NCI-H2081 treated with DMSO at 0.1 percent for 48 hours (cell line): ENCODE measurements at places on chromosomes 3 and 15.

- DNase-seq: no peak
Observed at GRCh38 chr3:67521053-67521646, 133.3 kb downstream of the SUCLG2 start.

GRCh38 chr3:49952924-49953323 lies 13.0 kb downstream of the RBM6 start:
- no peak for DNase-seq

- no peak for DNase-seq
Observed at GRCh38 chr3:46261926-46262594, 19.8 kb downstream of the CCR3 start.

DNA sequence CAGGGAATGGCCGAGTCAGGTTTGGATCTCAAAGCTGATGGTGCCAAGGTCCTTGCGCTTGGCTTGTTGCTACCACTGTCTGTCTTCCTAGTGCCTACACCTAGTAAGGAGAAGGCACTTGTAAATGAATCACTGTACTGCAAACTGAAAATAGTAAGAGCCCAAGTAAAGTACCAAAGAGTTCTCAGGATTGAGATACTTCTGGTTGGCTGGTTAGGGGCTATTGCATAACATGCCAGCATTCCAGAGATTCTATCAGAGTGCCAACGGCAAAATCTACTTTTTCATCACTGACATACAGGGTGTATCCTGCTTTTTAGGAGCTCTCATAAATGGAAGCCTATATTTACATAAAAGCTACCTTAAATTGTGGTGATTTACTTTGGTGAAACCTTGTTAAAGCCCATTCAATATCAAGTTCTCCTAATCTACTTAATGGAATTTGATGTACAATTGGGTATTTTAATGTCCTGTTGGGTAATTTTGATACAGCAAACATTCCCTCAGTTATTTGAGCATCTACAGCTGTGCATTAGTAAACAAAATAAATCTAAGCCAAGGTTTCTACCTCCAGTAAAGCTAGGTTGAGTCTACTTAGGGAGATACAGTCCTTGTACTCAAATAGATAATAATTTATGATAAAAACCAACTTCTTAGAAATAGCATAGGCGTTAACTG lies 30.7 kb upstream of the CHD2 start:
- DNase-seq: no peak

DNA sequence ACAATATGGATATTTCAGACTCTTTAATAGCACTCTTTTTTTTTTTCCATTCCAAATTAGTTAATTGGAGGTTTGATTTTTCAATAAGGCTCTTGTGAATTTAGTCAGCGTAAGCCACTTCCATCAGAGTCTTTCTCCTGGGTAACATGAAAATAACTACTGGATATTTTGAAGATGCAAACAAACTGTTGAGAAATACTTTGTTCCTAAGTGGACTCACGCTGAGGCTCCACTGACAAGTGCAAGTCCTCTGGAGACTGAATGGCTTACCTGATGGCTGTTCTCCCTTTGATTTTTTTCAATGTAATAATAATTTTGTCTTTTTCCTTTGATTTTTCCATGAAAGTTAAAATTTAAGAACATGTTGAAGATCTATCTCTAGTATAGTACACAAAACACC lies 26.0 kb upstream of the TM4SF1 start:
- DNase-seq: no peak

GRCh38 chr3:134965865-134966481 lies 170.9 kb downstream of the EPHB1 start:
- DNase-seq: no peak

GRCh38 chr15:40339621-40339945 lies 1.2 kb downstream of the CCDC9B start:
- DNase-seq: no peak

- DNase-seq: no peak
Observed at GRCh38 chr3:71010726-71011455, 572.6 kb downstream of the FOXP1 start.

- no peak for DNase-seq
Observed at GRCh38 chr3:66106788-66107187, 68.1 kb upstream of the MAGI1 start.

GRCh38 chr3:194686414-194686815 lies 732 bp downstream of the FAM43A start:
- no peak for DNase-seq

- peak; percentile 82 for DNase-seq
Observed at GRCh38 chr15:77420610-77421369, at the start of gene HMG20A. Gene HMG20A, plus strand, starts transcription at chr15:77420888. Its CDS starts 37,520 bp downstream, at chr15:77458408.

GRCh38 chr3:191882289-191882688 lies 421.3 kb downstream of the PYDC2 start:
- no peak for DNase-seq

GRCh38 chr3:45180051-45180450 lies 33.9 kb upstream of the CDCP1 start:
- no peak for DNase-seq

- peak; percentile 7 for DNase-seq
Observed at GRCh38 chr3:4030624-4031023, 231.4 kb downstream of the LRRN1 start.

GRCh38 chr3:14633819-14634424 lies 17.6 kb upstream of the CCDC174 start:
- no peak for DNase-seq

DNA sequence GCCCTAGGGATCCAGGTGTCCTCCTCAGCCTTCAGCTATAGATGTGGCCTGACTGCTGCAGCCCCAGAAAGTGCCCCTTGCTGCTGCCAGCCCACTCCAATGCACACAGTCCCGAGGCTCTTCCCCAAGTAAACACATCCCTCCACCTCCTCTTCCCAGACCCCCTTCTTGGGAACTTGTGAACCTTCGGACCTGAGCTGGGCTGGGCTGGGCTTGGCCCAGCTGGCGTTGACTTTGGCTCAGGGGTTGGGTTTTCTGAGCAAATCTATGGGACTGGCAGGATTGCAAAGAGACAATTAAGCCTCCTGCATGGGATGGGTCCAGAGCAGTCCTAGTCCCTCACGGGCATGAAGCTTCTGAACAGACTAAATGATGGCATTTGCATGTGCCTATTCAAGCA lies 14.7 kb downstream of the VIPR1 start:
- DNase-seq: no peak

DNA sequence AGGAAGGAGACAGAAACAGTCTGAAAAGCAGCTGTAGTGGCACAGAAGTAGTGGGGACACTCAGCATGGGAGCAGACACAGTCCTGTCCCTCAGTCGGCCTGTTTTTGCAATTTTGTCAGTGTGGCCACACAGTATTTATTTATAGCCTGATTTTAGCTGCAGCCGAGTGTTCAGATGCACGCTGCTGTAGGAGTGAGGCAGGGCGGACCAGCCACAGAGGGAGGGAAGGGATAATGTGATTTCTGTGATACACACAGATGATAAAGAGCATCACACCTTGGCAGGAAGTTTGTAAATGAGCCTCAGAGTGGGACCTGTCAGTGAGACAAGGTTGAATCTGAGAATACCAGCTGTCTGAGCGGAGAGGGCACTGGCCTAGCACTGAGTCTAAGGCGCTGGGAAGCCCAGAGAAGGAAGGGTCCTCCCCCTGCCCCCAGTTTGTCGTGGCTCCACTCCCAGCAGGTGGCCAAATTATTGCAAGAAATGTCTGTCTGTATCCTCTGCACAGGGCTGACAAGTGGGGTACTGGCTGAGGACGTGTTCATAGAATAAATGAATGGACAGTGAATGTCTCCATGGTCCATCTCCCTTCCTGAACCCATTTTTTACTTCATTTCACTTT lies 3.8 kb downstream of the PSTPIP1 start:
- DNase-seq: no peak

GRCh38 chr15:43127752-43128151 lies 5.6 kb upstream of the TMEM62 start:
- peak; percentile 36 for DNase-seq

DNA sequence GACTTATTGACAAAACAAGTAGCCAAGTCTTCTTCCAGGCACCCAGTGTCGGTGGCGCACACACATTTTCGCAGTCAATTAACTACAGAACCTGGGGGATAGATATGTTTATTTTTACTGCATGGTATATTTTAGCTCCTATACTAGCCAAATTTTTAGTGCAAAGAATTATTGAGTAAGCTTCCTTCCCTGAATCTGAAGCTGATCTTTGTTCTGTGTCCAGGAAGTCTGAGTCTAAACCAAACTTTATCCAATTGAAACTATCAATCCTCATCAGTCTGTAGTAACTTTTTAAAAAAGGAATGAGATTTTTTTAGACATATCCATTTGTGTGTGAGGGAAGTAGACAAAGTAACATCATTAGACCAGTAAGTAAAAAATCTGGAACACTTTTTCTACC lies 133.1 kb downstream of the GADL1 start:
- DNase-seq: no peak

- DNase-seq: no peak
Observed at GRCh38 chr3:34008836-34009809, 210.7 kb downstream of the PDCD6IP start.

DNA sequence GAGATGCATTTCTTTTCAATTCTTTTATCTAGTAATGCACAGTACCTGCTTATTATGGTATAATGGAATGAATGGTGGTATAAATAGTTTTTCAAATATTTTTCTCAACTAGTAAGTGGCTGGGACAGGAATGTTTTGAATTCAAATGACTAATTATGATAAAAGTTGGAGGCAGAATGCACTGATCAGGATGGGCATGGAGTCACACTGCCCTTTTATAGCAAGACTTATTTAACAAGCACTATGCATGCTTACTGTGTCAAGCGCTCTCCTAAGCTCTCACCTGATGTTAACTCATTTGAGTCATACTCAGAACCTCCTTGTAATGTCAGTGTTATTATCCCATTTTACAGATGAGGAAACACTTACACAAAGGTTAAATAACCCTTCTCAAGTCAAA lies 221.8 kb downstream of the FEZF2 start:
- DNase-seq: no peak

DNA sequence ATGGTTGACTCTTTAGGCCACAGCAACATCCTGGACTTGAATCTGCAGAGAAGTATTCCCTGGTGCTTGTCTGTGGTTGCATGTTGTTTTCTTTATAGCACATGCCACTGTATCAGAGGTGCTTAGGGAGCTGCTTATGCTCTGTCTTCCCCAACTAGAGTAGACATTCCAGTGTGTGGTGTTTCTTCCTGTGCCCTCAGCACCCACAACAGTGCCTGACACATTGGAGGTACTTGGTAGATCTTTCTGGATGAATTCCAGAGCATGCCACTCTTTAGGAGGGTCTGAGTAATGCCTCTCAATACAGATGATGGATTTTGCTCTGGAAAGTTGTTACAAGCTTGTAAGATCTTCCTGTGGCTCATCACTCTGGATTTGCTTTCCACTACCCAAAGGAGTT lies 117.6 kb downstream of the CHDH start:
- no peak for DNase-seq

DNA sequence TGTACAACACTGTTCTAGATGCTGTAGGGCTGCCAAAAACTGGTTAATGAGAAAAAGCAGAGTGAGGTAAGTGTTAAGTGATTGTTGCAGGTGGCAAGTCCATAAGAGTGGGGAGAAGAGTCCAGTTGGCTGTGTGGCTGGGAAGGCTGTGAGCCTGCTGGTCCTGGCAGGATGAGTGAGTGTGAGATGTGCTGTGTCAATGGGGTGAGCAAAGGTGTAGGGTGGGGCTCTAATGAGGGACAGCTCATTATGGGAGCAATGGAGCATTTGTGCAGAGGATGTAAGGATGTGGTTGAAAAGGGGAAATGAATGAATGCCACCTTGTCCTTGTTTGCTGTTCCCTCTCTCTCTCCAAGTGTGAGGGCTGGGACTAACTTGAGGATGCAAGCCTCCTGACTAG lies 145.3 kb upstream of the ROPN1 start:
- no peak for DNase-seq

GRCh38 chr3:33803894-33804526 lies 5.6 kb downstream of the PDCD6IP start:
- no peak for DNase-seq

DNA sequence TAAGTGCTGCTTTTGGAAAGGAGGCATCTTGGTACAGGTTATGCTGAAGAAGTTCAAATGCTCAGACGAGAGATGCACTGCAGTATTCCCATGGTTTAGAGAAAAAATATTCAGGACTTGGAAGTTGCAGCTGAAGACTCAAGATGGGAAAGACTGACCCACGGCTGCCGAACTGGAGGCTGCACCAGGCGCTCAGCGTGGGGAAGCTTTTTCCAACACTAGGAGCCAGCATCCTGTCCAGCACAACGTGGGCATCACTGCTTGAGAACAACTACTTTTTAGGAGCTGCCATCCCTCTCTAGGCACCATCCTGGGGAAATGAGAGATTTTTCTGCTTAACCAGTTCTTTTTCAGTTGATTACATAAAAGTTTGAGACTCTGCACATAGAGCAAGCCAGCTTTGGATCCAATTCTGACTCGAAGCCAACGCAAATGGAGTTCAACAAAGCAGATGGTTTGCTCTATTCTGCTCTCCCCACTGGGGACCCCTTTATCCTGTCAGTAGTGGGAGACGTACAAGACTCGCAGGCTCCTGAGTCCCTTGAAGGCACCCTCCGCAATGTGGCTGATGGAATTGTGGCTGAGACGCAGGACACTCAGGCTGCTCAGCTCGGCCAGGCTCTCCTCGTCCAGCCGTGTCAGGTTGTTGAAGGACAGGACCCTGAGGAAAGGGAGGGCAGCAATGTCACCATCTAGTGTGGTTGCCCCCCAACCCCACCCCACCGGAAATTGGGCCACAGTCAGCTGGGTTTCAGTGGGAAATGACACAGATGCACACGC lies 93.8 kb downstream of the LRIG1 start:
- no peak for DNase-seq

GRCh38 chr3:101325393-101326134 lies 5.2 kb upstream of the IMPG2 start:
- no peak for DNase-seq

DNA sequence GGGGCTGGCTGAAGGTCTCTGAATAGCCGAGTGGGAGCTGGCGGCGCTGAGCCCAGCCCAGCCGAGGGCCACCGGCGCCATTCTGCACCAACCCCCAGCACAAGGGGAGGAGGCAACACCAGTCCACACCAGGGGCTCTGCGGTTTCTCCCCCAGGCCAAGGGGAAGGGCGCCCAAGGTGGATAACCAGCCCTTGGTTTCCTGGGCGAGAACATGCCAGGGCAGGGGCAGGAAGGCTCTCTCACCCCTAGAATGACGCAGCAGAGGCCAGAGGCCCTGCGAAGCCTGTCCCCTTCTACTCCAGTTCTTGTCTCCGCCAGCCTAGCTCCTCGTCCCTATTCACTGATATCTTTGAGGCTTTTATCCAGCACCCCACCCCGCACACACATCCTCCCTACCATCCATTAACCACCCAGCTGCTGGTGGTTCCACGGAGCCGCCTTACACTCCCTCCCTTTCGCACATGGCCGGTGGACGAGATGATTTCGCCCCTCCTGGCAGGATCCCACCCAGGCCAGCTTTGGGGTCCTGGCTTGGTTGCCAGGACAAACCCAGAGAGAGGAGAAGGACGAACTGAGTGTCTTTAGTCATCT lies 1.3 kb downstream of the RBPMS2 start:
- DNase-seq: no peak

- DNase-seq: no peak
Observed at GRCh38 chr3:49460188-49460890, 9.7 kb upstream of the DAG1 start.

- DNase-seq: no peak
Observed at GRCh38 chr15:34986326-34986725, 1.8 kb downstream of the ZNF770 start.
